ENCODE measurements at places on chromosomes 12 and 14.

- DNase-seq, result no peak
Observed at GRCh38 chr12:60223242-60223641, 627.4 kb downstream of the SLC16A7 start.

- no peak for DNase-seq
Observed at GRCh38 chr12:131948166-131948712, 1.5 kb upstream of the EP400 start.

- DNase-seq, result no peak
Observed at GRCh38 chr12:77514511-77514910, 316.2 kb upstream of the NAV3 start.

- DNase-seq, result no peak
Observed at GRCh38 chr12:49645146-49646039, 22.0 kb downstream of the PRPF40B start.

DNA sequence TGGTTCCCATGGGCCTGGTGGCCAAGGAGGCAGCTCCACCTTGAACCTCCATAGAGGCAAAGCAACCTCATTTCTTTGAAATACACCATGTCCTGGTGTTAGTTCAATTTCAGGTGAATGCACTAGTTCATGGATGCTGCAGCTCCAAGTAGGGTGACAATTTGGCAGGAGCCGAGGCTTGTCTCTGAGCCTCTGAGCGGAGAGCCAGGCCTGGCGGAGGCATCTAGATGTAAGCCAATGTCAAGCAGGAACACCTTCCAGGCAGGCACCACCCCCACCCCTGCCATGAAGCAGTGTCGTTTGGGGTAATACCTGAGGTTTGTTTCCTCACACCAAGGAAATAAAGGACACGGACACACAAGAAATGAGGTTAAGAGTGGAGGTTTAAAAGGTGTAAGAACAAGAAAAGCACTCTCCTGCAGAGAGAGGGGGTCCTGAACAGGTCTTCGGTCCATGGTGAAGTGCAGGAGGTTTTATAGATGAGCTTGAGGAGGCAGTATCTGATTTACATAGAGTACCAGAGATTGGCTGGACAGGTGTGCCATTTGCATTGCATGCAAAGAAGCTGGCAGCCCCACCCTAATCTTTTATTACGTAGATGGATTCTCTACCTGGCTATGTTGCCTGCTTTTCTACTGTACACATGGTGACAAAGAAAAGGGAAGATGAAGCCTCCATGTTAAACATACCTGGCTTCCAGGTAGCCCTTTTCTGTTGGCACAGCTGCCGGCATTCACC, 60.3 kb downstream of the RIN3 start:
- no peak for DNase-seq

- DNase-seq, result no peak
Observed at GRCh38 chr12:105025890-105026289, 39.8 kb downstream of the NOPCHAP1 start.

DNA sequence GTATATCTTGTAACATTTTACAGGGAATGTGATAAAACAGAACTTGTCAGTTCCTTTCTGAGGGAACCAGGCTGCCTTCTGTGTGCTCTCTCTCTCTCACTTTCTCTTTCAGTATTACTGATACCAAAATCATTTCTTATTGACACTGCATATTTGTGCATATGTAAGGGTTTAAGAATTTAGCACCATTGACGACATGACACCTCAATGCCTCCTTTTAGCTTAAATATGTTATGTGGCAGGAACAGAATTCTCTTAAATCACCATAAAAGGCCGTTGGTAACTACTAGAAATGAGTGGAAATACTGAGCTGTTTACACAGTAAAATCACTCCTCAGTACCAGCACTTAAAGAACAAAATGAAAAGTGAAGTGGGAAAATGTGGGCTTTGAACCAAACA, 457.7 kb upstream of the SYT1 start:
- DNase-seq, result no peak

- DNase-seq, result no peak
Observed at GRCh38 chr12:65657635-65658034, 166.6 kb upstream of the HMGA2 start.

DNA sequence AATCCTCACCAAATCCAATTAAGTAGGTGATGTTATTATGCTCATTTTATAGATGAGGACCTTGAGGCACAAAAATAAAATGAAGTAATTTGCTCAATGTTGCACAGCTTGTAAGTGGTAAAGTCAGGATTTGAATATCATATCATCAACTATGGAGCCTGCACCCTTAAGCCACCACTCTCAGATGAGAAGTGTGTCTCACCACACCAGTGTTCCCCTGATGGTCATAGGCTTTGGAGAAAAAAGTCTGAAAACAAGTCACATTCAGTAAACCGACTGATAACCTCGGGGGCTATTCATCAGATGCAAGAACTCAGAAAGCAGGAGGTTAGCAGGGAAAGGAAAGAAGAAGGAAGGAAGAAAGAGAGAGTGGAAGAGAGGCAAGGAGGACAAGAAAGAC, 2.8 kb downstream of the TSHR start:
- no peak for DNase-seq

DNA sequence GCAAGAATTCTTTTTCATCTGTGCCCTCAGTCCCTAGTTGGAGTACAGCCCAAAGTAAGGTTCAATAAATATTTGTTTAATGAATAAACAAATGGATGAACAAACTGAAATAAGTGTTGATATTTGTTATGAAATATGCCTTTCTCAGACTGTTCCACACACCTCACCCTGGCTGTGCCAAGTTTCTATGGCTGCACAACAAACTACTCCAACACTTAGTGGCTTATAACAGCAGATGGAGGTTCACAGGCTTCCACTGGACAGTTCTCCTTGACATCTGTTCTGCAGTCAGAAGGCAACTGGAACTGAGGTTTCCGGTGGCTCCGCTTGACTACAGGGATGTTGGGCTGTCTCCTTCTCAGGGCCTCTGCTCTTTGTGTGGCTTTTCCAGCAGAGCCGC, 197.1 kb downstream of the RGS6 start:
- no peak for DNase-seq

DNA sequence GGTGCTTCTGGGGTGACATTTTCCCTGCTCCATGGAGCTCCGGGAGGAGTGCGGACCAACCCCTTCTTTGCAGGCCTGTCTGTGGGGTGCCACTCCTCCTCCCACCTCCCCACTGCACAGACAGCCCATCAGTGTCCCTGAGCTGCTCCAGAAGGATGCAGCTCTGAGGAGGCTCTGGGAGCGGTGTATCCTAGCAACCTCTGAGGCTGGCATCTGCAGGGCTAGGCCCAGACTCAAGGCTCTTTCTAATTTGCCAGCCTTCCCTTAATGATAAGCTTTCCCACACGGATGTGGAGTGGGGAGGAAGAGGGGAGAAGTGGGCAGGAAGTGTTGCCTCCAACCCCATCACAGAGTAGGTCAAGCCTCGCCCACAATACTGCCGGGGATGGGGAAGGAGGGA, 59.7 kb downstream of the CALM1 start:
- DNase-seq, result no peak

DNA sequence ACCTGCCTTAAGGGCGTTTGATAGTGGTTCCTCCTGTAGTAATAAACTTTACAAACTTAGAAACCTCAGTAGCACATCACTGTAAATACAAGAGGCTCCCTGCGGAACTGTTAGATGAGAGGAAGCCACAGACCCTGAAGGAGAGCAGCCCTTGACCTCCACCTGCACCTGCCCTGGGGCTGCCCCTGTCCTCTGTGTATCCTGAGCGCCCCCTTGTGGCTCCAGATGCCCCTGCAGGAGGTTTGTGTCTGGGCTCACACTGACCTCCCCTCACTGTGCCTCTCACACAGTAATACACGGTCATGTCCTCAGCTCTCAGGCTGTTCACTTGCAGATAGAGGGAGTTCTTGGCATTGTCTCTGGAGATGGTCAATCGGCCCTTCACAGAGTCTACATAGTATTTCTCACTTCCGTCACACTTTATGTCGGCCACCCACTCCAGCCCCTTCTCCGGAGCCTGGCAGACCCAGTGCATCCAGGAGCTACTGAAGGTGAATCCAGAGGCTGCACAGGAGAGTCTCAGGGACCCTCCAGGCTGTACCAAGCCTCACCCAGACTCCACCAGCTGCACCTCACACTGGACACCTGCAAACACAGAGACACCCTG, 1059.8 kb downstream of the TMEM121 start:
- DNase-seq, result no peak

DNA sequence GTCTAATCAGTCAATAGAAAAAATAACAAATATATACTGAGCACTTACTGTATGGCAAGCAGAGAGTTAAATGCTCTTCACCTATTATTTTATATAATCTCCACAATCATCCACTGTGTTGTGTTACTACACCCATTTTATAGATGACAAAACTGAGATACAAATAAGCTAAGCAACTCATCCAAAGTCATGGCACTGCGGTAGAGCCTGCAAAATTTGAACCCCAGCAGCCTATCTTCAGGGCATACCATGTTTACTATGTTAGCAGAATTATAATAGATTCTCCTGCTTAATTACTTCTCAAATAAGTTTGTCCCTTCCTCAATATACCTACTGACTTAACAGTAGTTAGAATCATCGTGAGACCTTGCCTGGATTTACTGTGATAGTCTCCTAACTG, 53.6 kb upstream of the PCED1B start:
- DNase-seq, result no peak
